Effector memory CD4-positive, alpha-beta T cell (primary cell): ENCODE measurements at places on chromosomes 2 and 18.

GRCh38 chr18:10099539-10100140, 185.8 kb downstream of the VAPA start:
- no peak for DNase-seq

- DNase-seq = no peak
Observed at GRCh38 chr2:241612156-241613016, 24.6 kb downstream of the THAP4 start.

DNA sequence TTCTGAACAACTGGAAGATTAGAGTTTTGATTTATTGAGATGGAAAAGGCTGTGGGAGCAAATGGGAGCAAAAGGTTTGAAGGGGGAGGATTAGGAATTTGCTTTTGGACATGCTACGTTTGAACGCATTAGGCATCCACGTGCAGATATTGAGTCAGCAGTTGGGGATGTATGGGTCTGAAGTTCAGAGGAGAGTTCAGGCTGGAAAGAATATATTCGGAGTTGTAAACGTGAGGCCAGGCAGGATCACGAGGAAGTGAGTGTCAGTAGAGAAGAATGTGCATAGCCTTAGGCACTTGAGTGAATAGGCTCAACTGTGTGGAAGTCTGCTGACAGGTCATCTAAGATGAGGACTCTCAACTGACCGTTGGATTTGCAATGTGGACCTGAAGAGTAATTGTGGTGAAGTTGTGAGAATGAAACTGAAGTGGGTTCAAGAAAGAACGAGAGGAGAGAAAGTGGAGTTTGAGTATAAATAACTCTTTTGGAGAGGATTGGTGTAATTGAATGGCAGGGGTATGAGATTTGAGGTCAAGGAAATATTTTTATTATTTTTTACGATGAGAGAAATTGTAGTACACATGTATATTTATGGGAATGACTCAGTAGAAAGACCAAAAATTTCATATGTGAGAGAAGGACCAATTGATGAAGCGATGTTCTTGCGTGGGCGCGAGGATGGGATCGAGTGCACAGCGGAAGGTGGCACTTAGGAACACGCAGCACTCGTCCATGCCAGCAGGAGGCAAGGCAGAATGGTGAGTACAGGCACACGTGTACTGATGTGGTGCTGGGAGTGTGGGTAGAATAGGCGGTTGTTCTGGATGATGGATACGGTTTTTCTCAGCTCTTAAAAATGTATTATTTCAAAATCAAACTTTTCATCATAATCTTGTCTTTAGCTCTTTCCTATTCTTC, 40.5 kb upstream of the POLE4 start:
- DNase-seq = no peak

GRCh38 chr2:198017068-198017467, 212.7 kb downstream of the PLCL1 start:
- DNase-seq = no peak

GRCh38 chr18:49055754-49056172, 105.0 kb upstream of the SMAD7 start:
- no peak for DNase-seq

DNA sequence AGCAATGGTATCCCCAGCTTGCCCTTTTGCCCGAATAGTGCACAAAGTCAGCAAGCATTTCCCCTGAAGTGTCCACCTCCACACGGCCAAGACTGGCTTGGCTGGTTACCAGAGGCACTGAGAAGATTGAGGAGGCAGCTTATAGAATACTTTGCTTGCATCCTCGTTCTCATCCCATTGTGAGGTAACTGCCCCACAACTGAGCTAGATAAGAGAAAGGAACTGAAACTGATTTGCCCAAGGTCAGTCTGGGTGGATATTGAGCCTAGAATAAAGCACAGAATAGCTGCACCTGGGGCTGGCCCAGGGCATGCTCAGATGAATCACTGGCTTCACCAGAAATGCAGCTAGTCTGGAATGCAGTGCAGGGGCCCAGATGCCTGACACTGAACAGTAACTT, 32.7 kb upstream of the MAP4K3 start:
- no peak for DNase-seq

DNA sequence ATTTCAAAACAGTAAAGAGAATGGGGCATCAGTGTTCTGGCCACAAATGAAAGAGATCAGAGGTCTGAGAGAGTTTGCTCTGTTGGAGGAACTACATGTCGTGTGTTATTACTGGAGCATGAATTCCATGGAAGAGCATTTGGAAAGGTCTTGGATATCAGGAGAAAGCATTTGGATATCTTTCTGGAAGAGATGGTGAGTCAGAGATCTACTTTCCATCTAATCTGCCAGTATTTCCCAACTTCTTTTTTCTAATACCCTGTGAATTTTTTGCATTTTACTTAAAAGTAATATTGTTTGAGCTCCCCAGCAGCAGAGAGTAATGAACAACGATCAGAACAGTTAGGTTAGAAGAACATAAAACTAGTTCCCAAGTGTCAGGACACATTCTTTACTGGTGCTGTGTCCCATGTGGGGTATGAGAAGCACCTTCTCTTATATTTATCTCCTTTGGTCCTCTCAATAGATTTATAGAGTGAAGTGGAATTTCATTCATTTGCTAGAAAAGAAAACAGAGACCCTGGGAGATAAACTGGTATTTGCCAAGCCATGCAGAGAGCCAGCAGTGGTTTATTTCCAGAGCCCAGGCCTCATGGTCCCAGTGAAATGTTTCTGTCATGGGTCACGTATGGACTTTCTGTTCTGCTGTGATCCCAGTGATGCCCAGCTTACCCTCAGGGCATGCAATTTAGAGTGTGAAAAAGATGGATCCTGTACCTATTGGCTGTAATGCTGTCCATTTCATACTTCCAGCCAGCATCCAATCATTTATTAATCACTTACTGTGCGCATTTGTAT, 130.8 kb upstream of the NT5C1B start:
- DNase-seq = no peak

GRCh38 chr2:96540136-96540535, 3.6 kb downstream of the ARID5A start:
- no peak for DNase-seq

GRCh38 chr18:50734342-50734741, 85.5 kb downstream of the MRO start:
- DNase-seq = no peak

DNA sequence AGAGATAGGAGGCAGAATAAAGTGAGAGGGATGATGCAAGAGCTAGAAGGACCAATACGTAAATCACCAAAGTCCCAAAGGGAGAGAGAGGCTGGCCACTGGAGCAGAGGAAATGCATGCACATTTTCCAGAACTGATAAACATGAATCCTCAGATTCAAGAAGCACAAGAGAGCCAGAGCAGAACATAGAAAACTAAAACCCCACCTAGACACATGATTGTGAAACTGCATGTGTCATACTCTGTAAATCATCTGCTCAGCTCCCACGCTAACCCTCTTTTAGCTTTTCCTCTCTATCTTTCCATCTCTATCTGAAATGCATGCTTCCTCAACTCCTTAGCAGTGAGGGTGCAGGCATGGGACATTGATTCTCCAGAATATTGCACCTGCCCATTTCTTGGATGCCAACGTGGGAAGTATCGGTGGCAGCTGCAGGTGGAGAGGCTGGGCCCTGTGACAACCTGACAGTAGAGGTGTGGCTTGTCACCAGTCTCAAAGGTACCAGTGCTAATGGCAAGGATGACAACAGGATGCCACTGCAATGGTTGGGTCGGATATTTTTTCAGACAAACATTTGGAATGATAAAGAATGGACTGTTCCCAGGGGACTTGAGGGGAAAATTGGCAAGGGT, 89.3 kb upstream of the OTOS start:
- DNase-seq = no peak

- DNase-seq = no peak
Observed at GRCh38 chr2:102425441-102426132, 2.6 kb downstream of the IL18RAP start.

DNA sequence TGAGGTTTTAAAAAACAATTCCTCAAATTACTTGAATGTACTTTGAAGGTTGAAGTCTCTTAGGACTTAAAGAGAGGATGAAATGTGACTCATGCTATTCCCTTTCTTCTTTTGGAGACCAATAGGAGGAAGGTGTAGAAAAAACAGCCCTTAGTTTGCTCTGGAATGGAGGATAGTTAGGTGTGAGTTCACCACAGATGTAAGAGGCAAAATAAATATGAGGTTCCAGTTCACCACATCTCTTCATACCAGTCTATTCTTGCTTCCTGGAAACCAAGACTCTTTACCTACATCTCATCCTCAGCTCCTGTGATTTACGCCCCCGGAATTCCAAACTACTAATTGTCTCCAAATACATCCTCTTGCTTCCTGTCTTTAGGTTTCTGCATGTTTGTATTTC, 77.5 kb upstream of the TTC21B start:
- DNase-seq = no peak

GRCh38 chr2:73324126-73324725, 30.9 kb upstream of the EGR4 start:
- DNase-seq = no peak

GRCh38 chr18:63241317-63241712, 78.3 kb downstream of the BCL2 start:
- DNase-seq = no peak

- DNase-seq = no peak
Observed at GRCh38 chr2:61379521-61379920, 91.4 kb downstream of the USP34 start.

- DNase-seq = no peak
Observed at GRCh38 chr2:136217996-136218395, 100.0 kb upstream of the CXCR4 start.

- DNase-seq = no peak
Observed at GRCh38 chr18:32763293-32763692, 9.5 kb downstream of the KLHL14 start.

DNA sequence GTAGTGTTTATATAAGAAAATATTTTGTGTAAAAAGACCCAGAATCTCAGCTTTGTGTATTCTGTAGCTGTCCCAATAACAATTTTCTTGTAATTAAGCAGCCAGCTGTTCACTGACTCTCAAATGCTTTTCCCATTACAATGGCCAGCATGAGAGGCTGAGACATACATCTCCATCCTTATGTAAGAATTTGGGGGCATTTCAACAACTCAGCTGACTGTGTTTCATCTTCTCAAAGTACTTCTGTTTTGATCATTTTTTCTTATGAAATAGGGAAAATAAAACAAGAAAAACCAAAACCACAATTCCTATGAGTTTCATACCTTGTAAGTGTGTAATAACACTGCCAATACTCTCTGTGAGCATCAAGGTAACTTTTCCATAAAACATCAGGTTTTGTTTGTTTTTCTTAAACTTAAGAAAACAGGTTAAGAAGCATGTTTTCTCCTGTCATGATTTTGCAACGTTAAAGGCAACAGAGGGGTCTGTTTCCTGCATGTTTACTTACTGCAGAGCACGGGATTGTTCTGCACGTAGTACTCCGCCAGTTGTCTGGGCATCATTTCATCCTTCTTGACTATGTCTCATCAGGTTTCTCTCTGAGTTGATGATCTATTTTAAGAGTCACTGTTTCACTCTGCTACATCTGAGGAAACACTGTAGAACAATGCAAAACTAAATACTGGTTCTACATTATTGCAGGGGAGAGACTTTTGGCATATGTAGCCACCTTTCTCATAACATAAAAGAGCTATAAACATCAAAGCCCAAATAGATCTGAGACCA, 62.9 kb upstream of the CYRIA start:
- no peak for DNase-seq

GRCh38 chr18:46458472-46458871, 198.5 kb downstream of the LOXHD1 start:
- no peak for DNase-seq

- peak; percentile 43 for DNase-seq
Observed at GRCh38 chr2:148524519-148524919, 120.0 kb upstream of the EPC2 start.

DNA sequence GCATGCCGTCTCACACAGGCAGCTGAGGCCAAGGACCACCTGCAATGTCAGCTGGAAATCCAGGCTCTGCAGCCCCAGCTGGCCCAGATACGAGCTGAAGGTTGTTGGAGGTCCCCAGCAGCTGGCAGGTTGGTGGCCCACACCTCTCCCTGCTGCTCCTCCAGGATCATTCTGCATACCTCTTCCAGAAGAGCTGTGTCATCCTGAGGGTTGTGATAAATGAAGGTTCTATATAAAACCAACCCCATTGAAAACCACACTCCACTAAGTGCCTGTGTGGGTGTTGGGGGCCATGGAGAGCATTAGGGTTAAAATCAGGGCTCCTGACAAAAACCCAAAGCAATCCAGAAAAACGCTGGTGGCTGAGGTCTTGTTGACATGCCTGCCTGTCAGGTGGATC, 50.4 kb downstream of the C1QL2 start:
- no peak for DNase-seq

- no peak for DNase-seq
Observed at GRCh38 chr2:2590841-2591541, 259.9 kb upstream of the MYT1L start.

DNA sequence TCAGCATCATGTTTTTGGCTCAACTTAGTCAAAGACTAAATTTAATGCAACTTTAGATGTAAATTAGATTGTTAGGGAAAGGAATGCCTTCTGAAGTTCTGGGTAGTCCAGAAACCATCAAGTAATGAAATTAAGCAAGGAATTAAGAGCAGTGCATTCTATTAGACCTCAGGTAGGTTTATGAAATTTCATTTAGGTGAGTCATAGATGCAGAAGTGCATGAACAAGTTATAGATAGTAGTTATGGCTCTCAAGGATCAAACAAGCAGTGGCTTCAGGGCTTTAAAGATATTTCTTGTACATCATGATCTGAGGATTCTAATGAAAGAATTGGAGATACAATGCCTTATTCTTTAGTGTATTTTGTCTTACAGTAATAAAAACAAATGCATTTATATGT, 25.4 kb upstream of the SPOPL start:
- no peak for DNase-seq

DNA sequence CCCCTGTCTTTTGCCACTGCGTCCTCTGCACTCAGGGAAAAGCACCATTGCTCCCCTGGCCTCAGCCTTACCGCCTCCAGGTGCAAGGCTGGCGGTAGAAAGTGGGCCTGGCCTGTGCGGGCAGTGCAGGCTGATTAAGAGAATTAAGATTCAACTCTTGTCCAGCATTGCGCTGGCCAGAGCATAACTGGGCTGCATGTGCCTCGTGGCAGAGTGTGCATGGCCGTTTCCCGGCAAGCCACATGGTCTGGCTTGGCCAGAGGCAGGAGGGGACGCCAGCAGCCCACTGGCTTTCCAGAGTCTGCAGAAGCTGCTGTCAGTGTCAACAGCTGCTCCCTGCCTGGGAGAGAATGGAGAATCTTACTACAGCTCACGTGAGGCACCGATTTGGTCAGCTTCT, 12.3 kb downstream of the NTSR2 start:
- no peak for DNase-seq

GRCh38 chr2:169839954-169840746, 12.9 kb downstream of the UBR3 start:
- DNase-seq = no peak

- no peak for DNase-seq
Observed at GRCh38 chr2:161420406-161421074, 4.4 kb downstream of the TBR1 start.

GRCh38 chr18:78787751-78788150, 191.9 kb upstream of the SALL3 start:
- no peak for DNase-seq
